ENCODE measurements at places on chromosomes 1 and 21. TPM values are rescaled to one million over a fixed set of nuclear protein-coding genes. Genes with fewer than 3 reads are reported as not detected.
A peak's percentile ranks its signal among the peaks of the same experiment; 100 is the strongest.

DNA sequence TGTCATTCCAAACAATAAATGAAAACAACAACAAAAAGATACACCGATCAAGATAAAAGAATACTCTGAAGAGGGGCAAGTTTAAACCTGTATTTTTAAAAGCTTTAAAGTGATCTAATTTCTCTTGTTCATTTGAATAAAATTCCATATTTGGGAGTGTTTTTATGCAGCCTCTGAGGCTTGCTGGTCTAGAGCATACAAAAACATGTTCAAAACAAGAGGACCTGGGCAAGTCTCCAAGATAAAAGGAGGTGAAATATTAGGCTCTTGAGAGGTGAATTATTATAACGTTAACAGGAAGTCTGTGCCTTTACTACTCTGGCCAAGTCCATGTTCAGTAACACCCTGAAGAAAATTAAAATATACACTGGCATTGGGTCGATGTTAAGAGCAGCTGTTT lies 20.1 kb downstream of the URB1 start:
- no peak overlapping the region for H3K27ac ChIP-seq
- no peak for DNase-seq
- no peaks in the 10 kb centered on the region for H3K4me1 ChIP-seq
- H3K36me3 ChIP-seq = peaks cover 77% of the 10 kb centered on the region
- H3K27me3 ChIP-seq = no peaks in the 10 kb centered on the region
- H3K4me3 ChIP-seq = no peak overlapping the region

DNA sequence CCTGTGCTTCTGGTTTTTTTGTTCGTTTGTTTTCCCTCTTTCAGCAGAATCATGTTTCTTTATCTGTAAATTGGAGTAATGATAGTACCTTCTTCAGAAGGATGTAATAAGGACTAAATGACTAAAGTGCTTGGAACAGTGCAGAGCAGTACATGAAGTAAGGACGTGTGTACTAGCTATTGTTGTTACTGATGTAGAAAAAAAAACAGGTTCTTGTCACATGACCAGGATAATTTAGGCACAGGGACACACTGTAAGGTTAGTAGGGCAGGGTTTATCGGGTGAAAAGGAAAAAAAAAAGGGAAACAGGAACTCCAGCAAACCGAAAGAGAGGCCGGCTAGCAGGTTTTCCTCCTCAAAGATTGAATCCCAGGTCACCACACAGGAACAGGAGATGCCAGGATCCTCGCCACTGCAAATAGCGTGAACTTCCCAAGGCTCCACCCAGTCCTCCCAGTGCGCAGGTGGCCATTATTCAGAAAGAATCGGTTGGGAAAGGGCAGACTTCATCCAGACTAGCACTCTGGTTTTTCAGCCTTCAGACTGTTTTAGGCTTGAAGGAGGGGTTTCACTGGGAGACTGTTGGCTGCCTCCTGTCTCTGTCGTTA lies 63.8 kb upstream of the PRRC2C start:
- H3K27ac ChIP-seq = no peak overlapping the region
- H3K4me1 ChIP-seq = peaks cover 13% of the 10 kb centered on the region
- no peaks in the 10 kb centered on the region for H3K36me3 ChIP-seq
- DNase-seq = no peak
- H3K4me3 ChIP-seq = no peak overlapping the region
- no peaks in the 10 kb centered on the region for H3K27me3 ChIP-seq

DNA sequence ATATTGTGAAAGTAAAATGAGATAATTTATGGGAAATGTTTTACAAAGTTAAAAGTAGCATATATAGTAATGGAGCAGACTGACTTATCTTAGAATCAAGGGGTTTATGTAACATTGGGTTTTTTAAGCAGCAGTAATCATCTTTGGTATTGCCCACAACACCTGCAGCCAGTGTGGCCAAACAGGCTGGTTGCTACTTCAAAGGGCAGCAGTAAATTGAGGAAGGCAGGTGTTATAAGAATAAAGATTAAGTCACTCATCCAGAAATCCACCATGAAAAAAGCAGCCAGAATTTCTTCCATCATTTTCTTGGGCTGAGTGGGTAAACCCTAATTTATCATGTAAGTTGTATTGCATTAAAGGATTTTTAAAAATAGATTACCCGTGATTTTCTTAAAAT lies 16.7 kb downstream of the DYNLT5 start:
- no peak overlapping the region for H3K4me3 ChIP-seq
- H3K4me1 ChIP-seq = peaks cover 2% of the 10 kb centered on the region
- no peaks in the 10 kb centered on the region for H3K36me3 ChIP-seq
- H3K27ac ChIP-seq = no peak overlapping the region
- no peaks in the 10 kb centered on the region for H3K27me3 ChIP-seq

IVL gene
- not detected for total RNA-seq

MPZ gene
- total RNA-seq = 3.2 TPM

- no peak overlapping the region for H3K4me3 ChIP-seq
- H3K27ac ChIP-seq = no peak overlapping the region
- H3K27me3 ChIP-seq = no peaks in the 10 kb centered on the region
- peaks cover 5% of the 10 kb centered on the region for H3K4me1 ChIP-seq
Observed at GRCh38 chr1:234751678-234752077, 141.7 kb upstream of the IRF2BP2 start.

OLIG2 gene
- not detected for total RNA-seq

OR2G6 gene
- total RNA-seq = not detected

DNA sequence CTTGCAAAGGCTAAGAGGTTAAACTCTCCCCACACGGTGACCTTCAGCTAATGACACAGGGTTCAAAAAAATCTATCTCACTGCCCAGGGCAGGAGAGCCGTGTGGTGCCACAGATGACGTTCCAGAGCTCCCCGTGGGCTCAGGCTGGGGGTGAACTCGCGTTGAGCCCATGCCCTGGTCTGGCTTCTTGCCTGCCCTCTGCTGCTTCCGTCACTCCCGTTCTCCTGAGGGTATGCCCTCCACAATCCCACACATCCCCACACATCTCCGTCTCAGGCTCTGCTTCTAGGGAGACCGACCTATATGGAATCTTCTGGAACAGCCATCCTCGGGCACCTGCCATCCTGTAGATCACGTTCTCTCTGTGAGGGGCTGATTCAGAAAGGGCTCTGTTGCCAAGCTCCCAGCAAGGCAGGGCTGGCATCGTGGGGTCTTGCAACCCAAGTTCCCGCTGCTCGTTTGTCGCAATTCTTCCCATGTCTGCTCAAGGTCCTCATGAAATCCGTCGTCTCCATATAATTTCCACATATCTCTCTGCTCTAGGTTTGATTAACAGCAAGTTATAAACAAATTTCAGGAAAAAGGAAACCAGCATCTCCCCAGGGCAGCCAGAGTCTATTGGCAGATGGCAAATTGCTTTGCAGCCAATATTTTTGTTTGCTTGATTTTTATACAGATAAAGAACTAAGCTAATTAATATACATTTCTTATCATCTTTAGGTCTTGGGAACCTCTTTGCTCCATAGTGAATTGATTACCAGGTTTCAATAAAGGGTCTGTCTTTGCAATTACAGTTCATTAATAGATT lies 278.2 kb downstream of the PTPRU start:
- no peak overlapping the region for H3K27ac ChIP-seq
- peaks cover 4% of the 10 kb centered on the region for H3K27me3 ChIP-seq
- H3K4me1 ChIP-seq = no peaks in the 10 kb centered on the region
- no peaks in the 10 kb centered on the region for H3K36me3 ChIP-seq
- no peak overlapping the region for H3K4me3 ChIP-seq
- DNase-seq = no peak

GRCh38 chr1:145978471-145978853 lies 14.0 kb downstream of the POLR3GL start:
- no peak for DNase-seq
- H3K27me3 ChIP-seq = no peaks in the 10 kb centered on the region
- peaks cover 11% of the 10 kb centered on the region for H3K36me3 ChIP-seq
- H3K4me3 ChIP-seq = peak overlapping the region; percentile 45
- H3K27ac ChIP-seq = peak overlapping the region; percentile 93

DNA sequence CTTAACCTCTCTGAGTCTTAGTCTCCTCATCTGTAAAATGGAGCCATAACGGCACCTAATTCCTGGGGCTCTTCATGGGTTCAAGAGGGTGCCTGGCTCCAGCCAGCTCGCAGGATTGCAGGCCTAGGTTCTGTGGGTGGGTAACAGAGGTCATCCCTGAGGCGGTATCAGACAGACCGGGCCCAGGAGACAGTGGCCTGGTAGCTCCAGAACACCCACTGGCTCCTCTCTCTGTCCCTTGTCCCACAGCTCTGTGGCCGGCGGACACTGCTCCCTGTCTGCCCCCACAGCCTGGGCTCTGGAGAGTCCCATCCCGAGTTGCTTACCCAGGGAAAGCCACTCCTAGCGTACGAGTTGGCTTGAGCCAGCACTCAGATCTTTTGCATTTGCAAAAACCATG lies 150.3 kb downstream of the PEX14 start:
- no peak overlapping the region for H3K4me3 ChIP-seq
- H3K36me3 ChIP-seq = peaks cover 37% of the 10 kb centered on the region
- no peak for DNase-seq
- H3K4me1 ChIP-seq = no peaks in the 10 kb centered on the region
- H3K27ac ChIP-seq = no peak overlapping the region

GRCh38 chr1:50328552-50328951 lies 94.7 kb downstream of the DMRTA2 start:
- H3K36me3 ChIP-seq = no peaks in the 10 kb centered on the region
- peaks cover 29% of the 10 kb centered on the region for H3K27me3 ChIP-seq
- DNase-seq = no peak
- peaks cover 10% of the 10 kb centered on the region for H3K4me1 ChIP-seq
- no peak overlapping the region for H3K4me3 ChIP-seq
- H3K27ac ChIP-seq = no peak overlapping the region

DNA sequence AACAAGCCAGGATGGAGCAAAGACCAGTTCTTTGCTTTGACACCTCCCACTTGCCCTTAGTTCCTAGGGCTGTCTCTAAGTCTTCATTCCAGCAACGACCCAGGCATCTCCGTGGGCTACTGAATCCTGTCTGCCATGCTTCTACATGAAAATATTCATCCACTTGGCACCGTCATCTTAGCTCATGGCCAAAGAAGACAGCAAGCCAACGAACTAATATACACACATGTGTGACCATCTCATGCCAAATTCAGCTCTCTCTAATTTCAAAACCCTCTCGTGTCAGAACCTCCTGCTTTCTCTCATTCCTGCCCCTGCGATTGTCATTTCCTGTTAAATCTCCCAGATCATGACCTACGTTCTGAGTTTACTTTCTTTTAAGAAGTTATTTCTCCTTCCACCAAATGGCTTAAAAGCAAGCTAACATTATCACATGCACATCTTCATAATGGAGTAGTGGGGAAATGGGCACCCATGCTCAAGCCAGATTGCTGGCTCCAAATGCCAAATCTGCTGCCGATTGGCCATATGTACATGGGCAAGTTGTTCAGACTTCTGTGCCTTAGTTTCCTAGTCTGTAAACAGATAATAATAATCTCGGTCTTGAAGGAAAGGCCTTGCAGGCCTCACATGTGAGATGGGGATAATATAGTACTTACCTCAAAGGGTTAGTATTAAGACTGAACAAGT lies 373.4 kb downstream of the USH2A start:
- H3K4me1 ChIP-seq = no peaks in the 10 kb centered on the region
- H3K36me3 ChIP-seq = no peaks in the 10 kb centered on the region
- no peak for DNase-seq
- no peak overlapping the region for H3K4me3 ChIP-seq
- H3K27ac ChIP-seq = no peak overlapping the region
- H3K27me3 ChIP-seq = no peaks in the 10 kb centered on the region

KISS1 gene
- total RNA-seq = not detected

TFF2 gene
- total RNA-seq = not detected

Measured in CD4-positive, alpha-beta T cell (primary cell).